Mesangial cell (primary cell): ENCODE measurements at places on chromosomes 16 and 17. TPM values are rescaled to one million over a fixed set of nuclear protein-coding genes. Genes with fewer than 3 reads are reported as not detected.

Gene TRIM72
- not detected in 2 replicates for total RNA-seq

Gene TLE7
- total RNA-seq: not detected in 2 replicates

Gene TBC1D3K
- total RNA-seq: under 0.01 TPM in 1 of 2 replicates, not detected in the other

Gene TPSG1
- not detected in 2 replicates for total RNA-seq

Gene CTRB2
- not detected in 2 replicates for total RNA-seq
